ENCODE measurements at places on chromosomes 6 and 20.

DNA sequence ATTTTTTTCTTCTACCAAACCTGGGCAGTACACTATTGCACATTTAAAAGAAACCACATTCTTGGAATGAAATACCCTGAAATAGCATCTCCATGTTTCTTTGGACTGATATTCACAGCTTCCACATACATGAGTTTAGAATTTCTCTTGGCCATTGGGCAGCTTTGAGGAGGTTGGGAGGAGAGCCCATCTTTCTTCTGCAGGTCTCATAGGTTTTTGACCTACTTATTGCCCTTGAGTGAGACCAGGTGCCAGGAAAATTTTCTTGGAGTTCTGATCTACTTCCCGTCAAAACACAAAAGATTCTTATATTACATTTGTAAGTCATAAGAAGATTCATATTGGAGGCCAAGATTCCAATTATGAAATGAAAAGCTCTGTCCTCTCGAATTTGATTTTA is 212.0 kb downstream of the IBTK start:
- no peak for DNase-seq

- DNase-seq: no peak
Observed at GRCh38 chr20:5608104-5608441, 142.1 kb upstream of the SHLD1 start.

GRCh38 chr6:27156874-27157458 is 90.5 kb upstream of the PRSS16 start:
- DNase-seq: no peak

GRCh38 chr6:119768201-119768600 is 418.6 kb upstream of the MAN1A1 start:
- no peak for DNase-seq

DNA sequence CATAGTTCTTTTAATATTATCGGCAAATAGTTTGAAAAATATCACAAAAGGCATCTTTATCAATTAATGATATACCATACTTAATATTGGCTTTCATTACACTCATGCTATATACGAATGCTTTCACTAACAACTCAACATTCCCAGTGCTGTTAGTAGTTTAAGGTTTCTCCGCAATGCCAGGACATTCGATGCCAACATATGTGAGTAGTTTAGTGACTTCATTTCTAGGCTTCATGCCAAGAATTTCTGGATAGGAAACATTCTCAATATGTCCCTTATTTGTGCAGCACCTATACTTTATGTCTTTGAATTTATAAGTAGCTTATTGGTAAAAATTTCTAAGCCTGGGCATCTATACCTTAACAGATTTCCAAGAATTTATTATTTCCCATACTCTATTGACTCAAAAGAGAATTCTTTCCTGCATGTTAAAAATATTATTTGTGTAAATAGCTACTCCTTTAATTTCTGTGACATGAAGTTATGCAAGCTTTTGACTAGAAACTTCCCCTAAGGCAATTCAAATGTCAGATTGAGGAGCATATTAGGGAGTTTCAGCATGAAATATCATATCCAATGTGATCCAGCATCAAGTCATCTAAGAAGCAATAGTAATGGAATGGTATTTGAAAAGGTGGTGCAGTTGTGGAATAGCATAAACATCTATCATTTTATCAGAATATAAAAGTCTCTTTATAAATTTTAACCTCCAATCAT is 236.0 kb upstream of the STXBP5 start:
- no peak for DNase-seq

DNA sequence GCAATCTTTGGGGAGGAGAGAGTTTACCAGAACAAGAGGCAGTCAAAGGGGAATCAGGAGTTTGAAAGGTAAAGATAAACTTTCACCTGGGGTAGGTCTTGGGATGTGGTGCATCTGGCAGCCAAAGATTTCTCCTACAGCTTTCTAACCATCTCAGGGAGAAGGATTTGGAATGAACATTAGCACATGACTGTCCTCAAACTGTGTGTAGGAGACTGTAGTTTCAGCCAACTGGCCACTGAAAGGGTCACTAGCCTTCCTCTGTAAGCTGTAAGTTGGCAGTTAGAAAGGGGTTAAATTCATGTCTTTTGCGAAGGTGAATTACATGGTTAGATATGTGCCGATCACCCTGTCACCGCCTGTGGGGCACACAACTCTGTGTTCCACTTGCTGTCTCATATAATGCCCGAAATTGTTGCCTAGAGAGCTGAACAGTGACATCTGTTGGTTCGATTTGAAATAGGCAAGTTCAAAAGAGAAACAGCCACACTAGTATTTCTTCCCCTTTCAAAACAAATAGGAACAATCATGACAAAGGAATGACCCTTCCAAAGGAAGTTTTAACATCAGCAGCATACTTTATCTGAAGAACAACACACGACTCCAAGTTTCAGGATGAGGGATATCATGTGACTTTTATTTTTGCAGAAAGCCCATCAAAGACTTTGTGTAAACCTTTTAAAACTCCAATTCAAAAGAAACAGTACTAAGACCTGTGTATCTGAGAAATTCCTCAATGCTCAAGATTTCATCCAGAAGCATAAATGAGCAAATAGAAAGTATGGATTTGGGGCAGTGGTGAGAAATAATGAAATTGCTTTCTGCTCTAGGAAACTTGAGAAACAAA is 1.1 kb upstream of the OPN5 start:
- no peak for DNase-seq

DNA sequence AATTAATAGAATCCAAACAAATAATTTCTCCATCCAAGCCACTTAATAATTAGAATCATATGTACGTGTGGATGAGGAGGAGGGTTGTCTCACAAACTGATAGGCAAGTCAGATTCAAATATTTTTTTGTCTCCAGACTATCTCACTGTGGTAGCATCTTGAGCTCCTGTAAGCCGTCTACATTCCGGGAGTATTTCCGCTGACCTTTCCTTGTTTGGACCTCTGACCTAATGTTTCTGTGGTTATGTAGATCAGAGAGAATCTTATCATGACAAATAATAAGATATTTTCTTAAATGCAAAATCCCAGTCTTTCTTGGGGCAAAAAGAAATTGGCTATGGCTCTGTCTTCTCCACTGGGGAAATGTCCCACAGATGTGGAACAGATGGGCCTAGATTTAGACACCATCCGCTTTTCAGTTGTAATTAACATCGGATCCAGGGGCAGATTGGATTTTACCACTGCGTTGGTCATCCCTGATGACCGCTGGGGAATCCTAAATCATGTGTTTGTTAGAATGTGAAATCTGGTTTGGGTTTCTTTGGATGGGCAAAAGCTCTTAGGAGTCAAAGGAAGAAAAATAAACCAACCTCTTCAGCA is 197.1 kb upstream of the RIN2 start:
- no peak for DNase-seq

- DNase-seq: no peak
Observed at GRCh38 chr6:15893556-15894253, 230.9 kb upstream of the DTNBP1 start.
